ENCODE measurements at places on chromosomes 13 and 19. TPM values are rescaled to one million over a fixed set of nuclear protein-coding genes. Genes with fewer than 3 reads are reported as not detected.

WDR88 gene
- total RNA-seq = not detected

ZNF625 gene
- total RNA-seq = 28.1 TPM

POU2F2 gene
- total RNA-seq = 2.8 TPM

ZNF540 gene
- total RNA-seq = 0.20 TPM

ZNF799 gene
- 5.2 TPM for total RNA-seq

IL17D gene
- total RNA-seq = 1.6 TPM

VSTM2B gene
- 0.29 TPM for total RNA-seq

MYDGF gene
- total RNA-seq = 43.4 TPM

NPAS1 gene
- total RNA-seq = 20.0 TPM

ZNF554 gene
- total RNA-seq = 5.9 TPM

MAST1 gene
- total RNA-seq = 11.8 TPM

DACH1 gene
- total RNA-seq = not detected

BST2 gene
- total RNA-seq = 63.3 TPM

NDFIP2 gene
- 31.0 TPM for total RNA-seq

ADGRE2 gene
- 1.4 TPM for total RNA-seq

VAV1 gene
- 0.61 TPM for total RNA-seq

RASAL3 gene
- total RNA-seq = 1.9 TPM

KLK6 gene
- total RNA-seq = 2.6 TPM

SIGLEC10 gene
- not detected for total RNA-seq

GAPDHS gene
- not detected for total RNA-seq

S1PR2 gene
- total RNA-seq = 12.8 TPM

PCP2 gene
- total RNA-seq = not detected

PSG1 gene
- total RNA-seq = not detected

ZNF616 gene
- 32.0 TPM for total RNA-seq

SLC1A6 gene
- total RNA-seq = 5.9 TPM

PGLYRP1 gene
- total RNA-seq = not detected

SPIB gene
- total RNA-seq = 33.3 TPM

ZNF546 gene
- 1.8 TPM for total RNA-seq

CEACAM16 gene
- not detected for total RNA-seq

CLDND2 gene
- not detected for total RNA-seq

HTR2A gene
- total RNA-seq = not detected

KLK13 gene
- 4.2 TPM for total RNA-seq

SIGLEC9 gene
- not detected for total RNA-seq

LRRC25 gene
- 0.18 TPM for total RNA-seq

ERICH6B gene
- not detected for total RNA-seq

URAD gene
- total RNA-seq = not detected

DOCK9 gene
- 23.0 TPM for total RNA-seq

MEIOSIN gene
- 0.07 TPM for total RNA-seq

IFNL1 gene
- total RNA-seq = not detected

ZNF439 gene
- total RNA-seq = 3.3 TPM

TEKTIP1 gene
- 1.2 TPM for total RNA-seq

GFY gene
- total RNA-seq = 1.3 TPM

FRY gene
- total RNA-seq = 5.2 TPM

Measured in H9 (cell line).